Activated naive CD8-positive, alpha-beta T cell treated with anti-CD3 and anti-CD28 coated beads for 36 hours (primary cell): ENCODE measurements at places on chromosomes 16 and 17. TPM values are rescaled to one million over a fixed set of nuclear protein-coding genes. Genes with fewer than 3 reads are reported as not detected.

Gene KRT31
- not detected for total RNA-seq

GRCh38 chr17:29195465-29196081 lies 15.4 kb upstream of the MYO18A start:
- DNase-seq: no peak

GRCh38 chr16:14301169-14302030 lies 230.3 kb downstream of the MRTFB start:
- peak; percentile 42 for DNase-seq

DNA sequence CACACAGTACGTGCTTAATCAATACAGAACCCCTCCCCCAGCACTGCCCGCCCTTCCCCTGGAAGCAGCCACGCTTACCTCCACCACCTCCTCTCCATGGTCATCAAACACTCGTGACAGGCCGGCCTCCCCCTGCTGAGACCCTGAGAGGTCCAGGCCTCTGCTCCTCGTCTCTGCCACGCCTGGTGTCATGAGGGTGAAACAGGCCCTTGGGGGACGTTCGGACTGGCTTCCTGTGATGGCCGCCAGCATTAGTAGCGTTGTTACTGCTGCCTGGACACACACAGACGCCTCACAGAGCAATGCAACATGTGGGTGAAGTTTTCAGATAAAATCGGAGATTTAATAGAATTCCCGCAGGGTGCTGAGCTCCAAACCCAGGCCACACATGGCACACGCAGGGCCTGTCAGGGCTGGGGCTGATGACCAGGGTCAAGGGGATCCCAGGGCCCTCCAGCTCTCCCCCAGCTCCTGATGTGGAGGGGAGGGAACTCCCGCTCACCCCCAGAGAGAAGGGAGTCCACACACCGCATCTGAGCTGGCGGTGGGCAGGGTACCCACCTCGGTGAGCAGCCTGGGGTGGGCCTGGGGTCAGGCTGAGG lies 15.9 kb upstream of the SLC38A10 start:
- DNase-seq: no peak

DNA sequence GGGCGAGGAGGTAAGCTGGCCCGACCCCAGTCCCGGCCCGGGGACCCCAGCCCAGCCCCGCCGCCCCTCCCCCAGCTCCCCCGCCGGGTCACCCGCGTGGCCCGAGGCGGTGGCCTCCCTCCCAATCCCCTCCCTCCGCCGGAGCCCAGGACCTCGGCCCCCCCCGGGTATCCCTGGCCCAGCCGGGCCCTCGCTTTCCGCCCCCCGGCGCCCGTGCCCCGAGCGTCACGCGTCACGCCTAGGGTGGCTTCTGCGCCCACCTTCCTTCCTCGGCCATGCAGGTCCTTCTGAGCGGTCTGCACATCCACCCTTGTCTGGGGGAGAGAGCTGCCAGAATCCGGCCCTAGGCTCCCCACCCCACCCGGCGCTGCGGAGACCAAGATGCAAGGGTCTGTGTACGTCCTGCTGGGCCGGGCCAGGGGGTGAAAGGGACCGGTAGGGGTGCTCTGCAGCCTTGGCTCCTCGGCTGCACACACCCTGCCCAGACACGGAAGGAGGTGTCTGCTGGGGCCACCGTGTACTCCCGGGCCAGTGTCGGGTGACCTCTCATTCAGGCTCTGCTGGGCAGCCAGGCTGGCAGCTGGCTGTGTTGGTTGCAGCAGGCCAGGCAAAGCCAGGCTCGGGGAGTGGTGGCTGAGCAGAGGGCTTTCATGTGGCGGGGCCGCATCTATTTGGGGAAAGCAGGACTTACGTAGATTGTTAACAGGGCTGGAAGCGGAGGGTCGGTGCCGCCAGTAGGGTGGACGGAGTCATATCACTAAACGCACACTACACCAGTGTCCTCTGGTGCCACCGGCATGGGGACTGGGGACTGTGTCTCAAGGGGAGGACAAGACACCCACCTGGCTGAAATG lies 754 bp downstream of the RAB11FIP4 start:
- no peak for DNase-seq

- no peak for DNase-seq
These were observed 28.6 kb downstream of the TK2 start for GRCh38 chr16:66521252-66521713.

DNA sequence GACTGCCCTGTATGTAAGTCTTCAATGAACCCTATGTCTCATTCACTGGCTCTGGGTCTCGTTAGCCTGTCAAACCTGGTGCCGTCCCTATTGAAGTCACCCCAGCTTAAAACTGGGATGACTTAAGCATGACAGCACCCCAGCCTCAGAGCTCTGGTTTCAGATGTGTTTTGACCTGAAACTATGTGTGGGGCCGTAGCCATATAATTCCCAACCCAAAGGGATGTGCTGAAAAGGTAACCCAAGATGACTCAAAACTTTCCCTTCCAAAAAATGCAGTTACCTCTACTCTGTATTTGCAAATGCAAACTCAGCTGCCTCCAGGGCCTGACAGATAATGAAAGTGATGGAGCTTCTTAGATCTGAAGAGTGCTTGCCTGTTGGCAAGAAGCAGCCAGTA lies 478.3 kb upstream of the ERCC4 start:
- DNase-seq: no peak

Gene PIK3R5
- 32.6 TPM for total RNA-seq

DNA sequence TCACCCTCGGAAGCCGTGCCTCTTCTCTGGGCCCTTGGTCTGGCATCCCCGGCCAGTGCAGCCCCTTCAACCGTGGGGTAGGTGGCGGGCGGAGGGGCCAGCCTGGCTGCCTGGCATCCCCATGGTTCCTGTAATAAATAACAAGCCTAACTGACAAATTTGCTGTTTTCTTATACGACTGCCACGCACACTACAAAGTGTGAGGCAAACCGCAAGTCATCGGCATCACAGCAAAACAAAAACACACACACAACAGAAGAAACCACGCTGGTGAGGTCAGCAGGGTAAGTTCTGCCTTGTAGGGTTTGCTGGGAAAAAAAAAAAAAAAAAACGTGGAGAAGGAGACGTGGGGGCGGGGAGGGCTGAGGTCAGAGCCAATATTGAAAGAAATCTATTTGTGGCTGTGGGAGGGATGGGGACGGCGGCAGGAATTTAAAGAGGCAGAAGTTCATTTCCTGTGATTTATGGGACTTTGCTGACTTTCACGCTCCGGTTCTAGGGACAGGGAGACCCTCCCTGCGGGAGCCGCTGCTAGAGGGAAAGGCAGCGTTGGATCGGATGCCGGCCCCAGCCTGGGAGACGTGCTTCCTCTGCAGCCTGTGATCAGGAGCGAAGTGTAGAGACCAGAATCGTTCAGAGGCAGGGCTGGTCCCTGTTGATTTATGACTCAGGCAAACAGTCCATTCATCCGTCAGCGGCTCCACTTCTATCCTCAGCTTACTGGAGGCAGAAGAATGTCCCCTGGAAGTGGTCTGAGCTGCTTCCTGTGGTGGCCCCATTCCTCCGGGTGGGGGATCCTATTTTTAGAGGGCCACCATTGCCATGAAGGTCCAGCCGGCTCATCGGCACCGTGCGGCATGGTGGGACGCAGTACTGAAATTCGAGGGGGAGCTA lies 162.8 kb downstream of the FOXL1 start:
- no peak for DNase-seq

DNA sequence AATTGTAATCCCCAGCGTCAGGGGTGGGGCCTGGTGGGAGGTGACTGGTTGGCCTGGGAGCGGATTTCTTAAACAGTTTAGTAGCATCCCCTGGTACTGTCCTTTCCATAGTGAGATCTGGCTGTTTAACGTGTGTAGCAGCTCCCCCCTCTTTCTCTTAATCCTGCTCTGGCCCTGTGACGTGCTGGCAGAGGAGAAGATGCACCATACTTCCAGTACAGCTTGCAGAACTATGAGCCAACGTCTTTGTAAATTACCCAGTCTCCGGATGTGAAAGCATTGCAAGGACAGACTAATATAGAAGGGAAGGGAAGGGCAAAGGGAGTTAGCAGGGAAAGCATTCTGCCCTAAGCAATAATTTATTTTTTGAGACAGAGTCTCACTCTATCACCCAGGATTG lies 83.9 kb downstream of the RMI2 start:
- no peak for DNase-seq

Gene MYL4
- total RNA-seq: not detected

DNA sequence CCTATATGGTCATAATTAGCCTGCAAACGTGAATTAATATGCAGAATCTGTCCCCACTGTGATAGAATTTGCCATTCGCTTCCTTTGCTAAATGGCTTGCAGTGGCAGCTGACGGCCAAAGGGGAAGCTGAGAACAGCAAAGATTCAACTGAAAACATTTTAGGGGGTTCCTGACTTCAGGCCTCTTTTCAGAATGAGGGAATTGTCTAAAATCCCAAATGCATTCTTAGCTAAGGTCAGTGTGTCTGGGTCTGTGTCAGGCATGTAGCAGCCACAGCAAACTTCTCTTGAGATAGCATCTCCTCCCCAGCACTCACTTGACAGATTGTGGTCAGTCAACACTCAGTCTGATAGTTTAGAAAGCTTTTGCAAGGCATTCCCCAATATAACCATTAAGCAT lies 701.1 kb downstream of the WWOX start:
- DNase-seq: no peak

- DNase-seq: no peak
These were observed 33.1 kb downstream of the CACNG3 start for GRCh38 chr16:24289166-24289700.

Gene CENPV
- total RNA-seq: 154 TPM

Gene ATP1B2
- 0.10 TPM for total RNA-seq

Gene LIG3
- total RNA-seq: 45.7 TPM

GRCh38 chr17:36761203-36761950 lies 160.0 kb downstream of the MRM1 start:
- DNase-seq: no peak

DNA sequence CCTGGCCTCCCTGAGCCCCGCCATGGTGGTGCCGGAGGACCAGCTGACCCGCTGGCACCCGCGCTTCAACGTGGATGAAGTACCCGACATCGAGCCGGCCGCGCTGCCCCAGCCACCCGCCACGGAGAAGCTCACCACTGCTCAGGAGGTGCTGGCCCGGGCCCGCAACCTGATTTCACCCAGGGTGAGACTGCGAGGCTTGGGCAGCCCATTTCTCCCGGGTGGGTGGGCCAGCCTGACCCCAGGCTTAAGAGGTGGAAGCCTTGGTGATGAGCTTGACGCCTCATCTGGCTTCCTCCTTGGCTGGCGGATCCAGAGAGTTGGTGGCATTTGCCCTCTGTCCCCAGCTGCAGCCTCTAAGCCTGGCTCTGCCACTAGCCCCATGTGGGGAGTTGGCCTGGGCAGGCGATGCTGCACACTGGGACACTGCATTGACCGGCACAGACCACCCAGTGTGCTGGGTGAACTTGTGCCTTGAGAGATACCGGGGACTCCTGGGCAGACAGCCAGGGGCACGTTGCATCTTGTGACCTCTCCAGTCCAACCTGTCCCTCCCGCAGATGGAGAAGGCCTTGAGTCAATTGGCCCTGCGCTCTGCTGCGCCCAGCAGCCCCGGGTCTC lies 3.0 kb downstream of the CDT1 start:
- DNase-seq: no peak

- no peak for DNase-seq
These were observed 1.9 kb downstream of the MEAK7 start for GRCh38 chr16:84502581-84502980.

Gene MT4
- not detected for total RNA-seq

Gene VWA3A
- not detected for total RNA-seq

DNA sequence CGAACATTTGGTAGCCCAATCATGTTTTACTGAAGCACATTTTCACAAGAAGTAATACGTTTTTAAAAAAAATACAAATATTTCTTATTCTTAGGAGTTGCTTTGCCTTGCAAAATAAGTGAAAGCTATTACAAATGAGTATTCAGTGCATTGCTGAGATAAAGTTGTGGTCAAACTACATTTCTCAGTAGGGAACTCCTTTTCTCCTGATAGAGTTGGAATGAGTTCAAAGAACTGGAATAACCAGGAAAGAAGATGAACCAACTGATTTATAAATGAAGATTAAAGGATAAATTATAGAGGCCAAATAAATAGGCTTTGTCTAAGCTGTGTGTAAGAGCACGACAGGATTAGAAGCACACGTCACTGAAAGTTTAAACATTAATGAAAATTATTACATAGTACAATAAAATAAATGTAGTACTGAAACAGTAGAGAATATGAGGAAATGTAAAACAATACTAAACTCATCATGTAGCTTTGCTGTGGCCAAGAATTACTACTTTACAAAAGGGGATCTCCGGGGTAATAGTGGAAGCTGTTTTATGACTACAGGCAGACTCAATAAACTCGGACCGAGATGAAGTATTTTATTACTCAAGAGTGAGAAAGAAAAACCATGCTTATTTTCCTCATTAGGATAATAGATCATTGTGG lies 73.6 kb downstream of the KCNJ2 start:
- no peak for DNase-seq

Gene NPIPB13
- 6.8 TPM for total RNA-seq

- DNase-seq: no peak
These were observed 167.1 kb downstream of the CMIP start for GRCh38 chr16:81611721-81612120.

Gene FBXW10
- not detected for total RNA-seq

DNA sequence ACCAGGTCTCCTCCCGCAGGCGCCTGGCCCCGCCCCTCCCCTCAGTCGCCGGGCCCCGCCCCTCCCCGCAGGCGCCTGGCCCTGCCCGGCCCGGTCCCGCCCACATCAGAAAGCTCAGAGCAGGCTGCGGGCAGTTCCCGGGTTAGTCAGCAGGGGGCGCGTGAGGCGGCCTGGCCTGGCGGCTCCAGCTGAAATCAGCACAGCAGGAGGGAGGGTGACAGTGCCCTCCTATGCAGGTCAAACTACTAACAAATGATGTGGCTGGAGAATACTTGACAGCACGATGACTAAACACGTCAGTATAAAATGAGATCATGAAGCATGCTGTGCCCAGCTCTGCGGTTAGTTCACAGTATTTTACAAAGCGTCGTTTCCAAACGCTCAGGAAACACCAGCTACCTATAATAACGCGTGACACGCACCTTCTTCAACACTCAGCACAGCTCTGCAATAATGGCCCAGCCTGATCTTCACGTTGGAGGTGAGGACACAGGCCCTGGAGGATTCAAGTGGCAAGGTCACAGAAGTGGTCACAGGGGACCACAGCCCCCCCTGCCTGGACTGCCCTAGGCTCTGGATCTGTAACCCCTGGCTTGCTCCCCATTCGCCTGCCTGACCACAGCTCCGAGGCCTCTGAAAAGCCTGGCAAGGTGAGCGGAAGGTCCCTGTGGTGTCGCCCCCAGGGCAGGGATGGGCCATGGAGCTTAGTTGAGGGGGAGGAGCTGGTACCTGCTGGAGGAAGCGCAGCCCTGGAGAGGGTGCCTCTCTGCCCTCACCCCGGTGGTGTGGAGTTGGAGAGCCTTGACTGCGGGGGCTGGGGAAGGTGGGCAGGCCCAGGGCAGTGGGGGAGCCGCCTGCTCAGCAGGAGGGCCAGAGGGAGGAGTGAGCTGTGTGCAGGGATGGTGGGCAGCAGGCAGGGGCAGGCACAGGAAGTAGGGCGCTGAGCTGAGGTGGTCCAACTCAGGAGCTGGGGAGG lies 81.2 kb downstream of the KCNJ12 start:
- DNase-seq: peak; percentile 95

Gene DNAI2
- total RNA-seq: not detected

Gene KRT33B
- not detected for total RNA-seq

- DNase-seq: no peak
These were observed 97.9 kb downstream of the MAP2K4 start for GRCh38 chr17:12118617-12119016.

Gene HBA2
- total RNA-seq: not detected

Gene DPEP3
- 0.29 TPM for total RNA-seq

- peak; percentile 51 for DNase-seq
These were observed 6.4 kb upstream of the GGT6 start for GRCh38 chr17:4566785-4567184.

GRCh38 chr17:10657879-10658278 lies 770 bp upstream of the MYH3 start:
- DNase-seq: no peak

GRCh38 chr17:1810450-1811103 lies 19.1 kb downstream of the SMYD4 start:
- DNase-seq: no peak
